MCF 10A (cell line): ENCODE measurements at places on chromosomes 13 and 19. TPM values are rescaled to one million over a fixed set of nuclear protein-coding genes. Genes with fewer than 3 reads are reported as not detected.

KLF12 gene
- 7.2 and 10.0 TPM in 2 replicates for total RNA-seq

LRRC4B gene
- total RNA-seq, result not detected in 2 replicates

C1QTNF9 gene
- not detected in 2 replicates for total RNA-seq

DMAC2 gene
- 27.7 and 34.8 TPM in 2 replicates for total RNA-seq

CALR gene
- 792 and 1,042 TPM in 2 replicates for total RNA-seq

MIR17HG gene
- total RNA-seq, result 3.1 and 8.1 TPM in 2 replicates

TNFSF9 gene
- total RNA-seq, result 6.2 and 6.9 TPM in 2 replicates

IRGC gene
- not detected in 2 replicates for total RNA-seq

RRAS gene
- 37.6 and 56.5 TPM in 2 replicates for total RNA-seq

ZNF571 gene
- 4.2 and 6.3 TPM in 2 replicates for total RNA-seq

CEACAM7 gene
- total RNA-seq, result not detected in 2 replicates

ZNF227 gene
- total RNA-seq, result 22.6 and 29.0 TPM in 2 replicates

CNFN gene
- 0.89 and 1.6 TPM in 2 replicates for total RNA-seq

RNF113B gene
- not detected in 2 replicates for total RNA-seq

WTIP gene
- 15.9 and 22.6 TPM in 2 replicates for total RNA-seq
